Activated naive CD8-positive, alpha-beta T cell treated with anti-CD3 and anti-CD28 coated beads for 36 hours (primary cell): ENCODE measurements at places on chromosomes 1 and 21. TPM values are rescaled to one million over a fixed set of nuclear protein-coding genes. Genes with fewer than 3 reads are reported as not detected.

CCDC181 gene
- total RNA-seq = 0.62 TPM

DNA sequence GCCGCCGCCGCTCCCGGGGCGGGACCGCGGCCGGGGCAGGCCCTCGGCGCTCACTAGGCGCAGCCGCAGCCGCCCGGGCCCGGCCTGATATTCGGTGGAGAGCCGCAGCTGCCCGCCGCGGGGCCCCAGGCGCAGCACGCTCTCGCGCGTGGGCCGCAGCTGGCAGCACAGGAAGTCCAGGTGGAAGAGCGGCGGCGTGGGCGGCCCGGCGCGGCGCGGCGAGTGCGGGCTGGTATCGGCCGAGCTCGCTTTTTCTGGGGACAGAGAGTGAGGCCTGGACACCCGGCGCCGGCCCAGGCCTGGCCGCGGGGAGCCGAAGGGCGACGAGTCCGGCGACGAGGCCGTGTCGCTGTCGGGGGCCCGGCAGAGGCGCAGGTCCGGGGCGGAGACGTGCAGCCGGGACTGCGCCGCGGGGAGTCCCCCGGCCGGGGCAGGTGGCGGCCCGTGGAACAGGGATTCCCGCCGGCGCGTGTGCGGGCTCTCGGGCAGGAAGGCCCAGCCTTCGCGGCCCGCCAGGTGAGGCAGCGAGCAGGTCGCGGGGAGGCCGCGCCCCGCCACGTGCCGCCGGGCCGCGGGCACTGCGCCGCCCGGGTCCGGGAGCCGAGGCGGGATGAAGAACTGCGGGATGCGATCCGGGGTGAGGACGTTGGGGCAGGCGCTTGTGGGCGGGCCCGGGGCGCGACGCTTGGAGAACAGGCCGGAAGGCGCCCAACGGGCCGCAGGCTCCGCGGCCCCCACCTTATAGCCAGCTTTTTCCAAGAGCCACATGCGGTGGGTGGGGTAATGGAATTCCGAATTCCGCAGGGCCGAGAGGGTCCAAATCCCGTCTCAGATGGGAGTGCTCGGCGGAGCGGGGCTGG, 1.2 kb downstream of the C2CD4D start:
- H3K27ac ChIP-seq = peak overlapping the region; percentile 85
- H3K36me3 ChIP-seq = peaks cover 15% of the 10 kb centered on the region
- peak; percentile 66 for DNase-seq
- no peaks in the 10 kb centered on the region for H3K27me3 ChIP-seq
- peak overlapping the region; percentile 82 for H3K4me3 ChIP-seq

GRCh38 chr21:45033791-45034555, 40.4 kb upstream of the ADARB1 start:
- no peaks in the 10 kb centered on the region for H3K36me3 ChIP-seq
- no peak overlapping the region for H3K27ac ChIP-seq
- H3K4me1 ChIP-seq = no peaks in the 10 kb centered on the region
- DNase-seq = no peak

DNA sequence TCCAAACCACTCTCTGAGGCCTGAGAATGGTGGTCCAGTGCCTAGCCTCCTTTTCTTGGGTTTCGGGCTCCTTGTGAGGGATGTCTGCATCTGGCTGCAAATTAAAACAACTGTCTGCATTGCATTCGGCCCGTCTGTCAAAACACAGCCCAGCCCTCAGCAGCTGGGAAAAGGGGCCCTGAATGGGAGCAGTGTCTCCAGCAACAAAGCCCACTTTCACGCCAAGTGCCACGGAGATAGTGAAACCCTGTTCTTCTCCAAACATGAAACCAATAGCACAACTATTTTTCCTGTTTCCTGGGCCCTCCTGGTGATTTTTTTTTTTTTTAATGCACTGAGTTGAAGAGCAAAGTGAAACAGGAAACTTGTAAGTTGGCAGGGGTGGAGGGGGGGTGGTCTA, 138.4 kb downstream of the PLXNA2 start:
- no peaks in the 10 kb centered on the region for H3K4me1 ChIP-seq
- H3K27me3 ChIP-seq = no peaks in the 10 kb centered on the region
- no peak overlapping the region for H3K4me3 ChIP-seq

GRCh38 chr1:67883069-67883468, 49.8 kb upstream of the GNG12 start:
- H3K27me3 ChIP-seq = peaks cover 37% of the 10 kb centered on the region
- DNase-seq = no peak
- H3K4me1 ChIP-seq = no peaks in the 10 kb centered on the region
- H3K4me3 ChIP-seq = no peak overlapping the region

DNA sequence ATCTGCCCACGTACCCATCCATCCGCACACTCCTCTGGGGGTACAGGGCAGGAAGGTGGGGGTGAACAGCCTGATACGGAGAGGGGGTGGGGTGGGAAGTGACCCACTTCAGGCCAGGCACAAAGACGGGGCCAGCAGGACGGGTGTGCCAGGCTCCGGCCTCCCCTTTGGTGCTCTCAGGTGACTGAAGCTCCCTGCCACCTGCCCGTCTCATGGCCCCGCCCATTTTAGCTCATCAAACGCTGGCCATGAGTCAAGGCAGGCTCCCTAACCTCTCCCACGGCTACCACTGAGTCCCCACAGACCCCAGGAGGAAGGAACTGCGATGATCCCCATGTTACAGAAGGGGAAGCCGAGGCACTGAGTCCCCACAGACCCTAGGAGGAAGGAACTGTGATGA, 109.6 kb downstream of the CRYAA start:
- H3K4me3 ChIP-seq = no peak overlapping the region
- DNase-seq = no peak
- H3K36me3 ChIP-seq = no peaks in the 10 kb centered on the region
- H3K4me1 ChIP-seq = peaks cover 2% of the 10 kb centered on the region
- H3K27me3 ChIP-seq = peaks cover 27% of the 10 kb centered on the region
